GM18507 (cell line): ENCODE measurements at places on chromosomes 7 and 10.

- no peak for DNase-seq
Observed at GRCh38 chr7:19117870-19118608, 603 bp upstream of the TWIST1 start.

DNA sequence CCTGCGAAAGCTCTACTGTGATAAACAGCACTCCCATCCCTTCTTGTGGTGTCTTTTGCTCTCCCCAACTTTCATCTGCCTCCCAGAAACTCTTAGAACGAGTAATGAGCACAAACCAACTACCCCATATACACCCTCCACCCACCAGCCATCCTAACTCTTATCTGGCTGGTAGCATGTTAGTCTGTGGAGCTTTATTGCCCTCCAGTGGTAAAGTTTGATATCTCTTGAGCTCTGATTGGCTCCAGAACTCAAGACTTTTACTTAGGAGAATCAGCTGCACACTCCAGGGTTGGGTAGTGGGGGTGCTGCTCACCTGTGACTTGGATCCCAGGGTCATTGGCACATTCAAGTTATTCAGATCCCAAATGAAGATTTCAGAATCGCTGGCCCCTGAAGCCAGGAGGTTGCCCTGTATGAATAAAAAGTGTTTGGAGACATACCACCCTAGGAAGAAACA, 10.9 kb downstream of the SEC31B start:
- no peak for DNase-seq

DNA sequence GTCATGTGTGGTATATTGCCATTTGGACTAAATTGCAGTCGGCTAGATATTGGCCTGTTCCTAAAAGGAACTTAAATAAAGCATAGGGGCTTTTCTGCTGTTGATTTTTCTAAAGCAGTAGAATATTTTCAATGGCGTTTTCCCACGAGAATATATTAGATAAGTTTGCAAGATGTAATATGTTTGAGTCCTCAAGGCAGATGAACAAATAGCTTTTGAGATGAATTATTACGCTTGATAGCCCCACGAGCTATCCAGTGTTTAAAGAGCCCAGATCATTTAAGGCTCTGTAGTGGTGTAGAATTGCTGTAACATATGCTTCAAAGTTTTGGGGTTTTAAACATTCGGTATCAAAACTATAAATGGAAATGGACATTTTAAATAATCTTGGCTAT, 2.9 kb downstream of the CELF2 start:
- DNase-seq = no peak

GRCh38 chr7:46745707-46746090, 824.6 kb upstream of the IGFBP3 start:
- DNase-seq = no peak

- no peak for DNase-seq
Observed at GRCh38 chr7:19290066-19290465, 144.8 kb upstream of the FERD3L start.

DNA sequence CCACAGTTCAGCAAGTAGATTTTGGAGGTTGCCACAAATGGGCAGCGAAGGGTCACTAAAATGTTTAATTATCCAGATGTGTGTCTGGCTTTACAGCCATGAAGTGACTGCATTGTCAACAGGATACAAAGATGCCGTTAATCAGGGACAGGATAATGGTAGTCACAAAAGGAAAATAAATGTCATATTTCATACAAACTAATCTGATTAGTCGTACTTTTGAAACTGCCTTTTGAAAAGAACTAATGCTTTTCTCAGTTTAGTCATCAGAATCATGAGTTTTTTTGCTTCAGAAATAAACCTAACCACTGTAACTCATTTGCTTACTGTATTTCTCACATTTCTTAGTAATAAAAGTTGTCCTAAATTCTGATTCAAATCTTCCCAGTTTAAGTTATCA, 22.2 kb upstream of the WNT16 start:
- no peak for DNase-seq

GRCh38 chr7:150580638-150581394, 13.6 kb downstream of the GIMAP4 start:
- DNase-seq = no peak

DNA sequence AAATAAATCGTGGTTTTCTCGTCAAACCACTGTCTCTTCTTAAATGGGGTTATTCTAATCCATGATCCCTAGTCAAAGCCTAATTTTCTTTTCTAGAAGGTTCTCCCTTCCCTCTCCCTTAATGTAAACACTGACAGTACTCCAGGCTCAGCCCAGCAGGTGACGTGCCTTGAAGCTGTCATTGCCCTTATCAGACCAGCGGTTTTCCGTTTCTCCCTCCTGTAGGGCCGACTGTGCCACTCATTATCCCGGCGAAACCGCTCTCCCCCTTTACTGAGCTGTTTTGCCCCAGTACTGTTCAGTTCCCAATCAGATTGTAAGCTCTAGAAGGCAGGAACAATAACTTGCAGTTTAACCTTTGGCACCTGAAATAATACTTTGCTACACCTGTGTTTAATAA, 153.5 kb upstream of the RHEB start:
- DNase-seq = no peak
